ENCODE measurements at places on chromosomes 13 and 19. TPM values are rescaled to one million over a fixed set of nuclear protein-coding genes. Genes with fewer than 3 reads are reported as not detected.

Gene CADM4
- total RNA-seq: 1.4 TPM

Gene DCT
- 0.26 TPM for total RNA-seq

Gene PDE4C
- not detected for total RNA-seq

Gene F7
- 0.35 TPM for total RNA-seq

Gene DCLK1
- total RNA-seq: 24.3 TPM

Gene PLIN5
- total RNA-seq: 62.5 TPM

Gene KLK11
- total RNA-seq: not detected

Gene ZNF540
- total RNA-seq: 1.8 TPM

Gene NKPD1
- total RNA-seq: not detected

Gene SPACA6
- 24.0 TPM for total RNA-seq

Gene ADAT3
- 6.1 TPM for total RNA-seq

Gene ZNF850
- 2.1 TPM for total RNA-seq

Gene CPB2
- total RNA-seq: not detected

Gene NLRP9
- not detected for total RNA-seq

Gene ZNF578
- 1.5 TPM for total RNA-seq

Gene KIR3DL3
- total RNA-seq: not detected

Gene KCNRG
- total RNA-seq: 0.67 TPM

Gene OR7A10
- not detected for total RNA-seq

Gene AZU1
- 0.39 TPM for total RNA-seq

Gene LIPE
- 1,893 TPM for total RNA-seq

Gene HCN2
- total RNA-seq: 0.16 TPM

Gene NLRP7
- total RNA-seq: not detected

Gene COMP
- total RNA-seq: 21.2 TPM

Gene ZNF610
- total RNA-seq: 1.1 TPM

Gene GZMM
- 0.74 TPM for total RNA-seq

Gene C5AR2
- total RNA-seq: 13.9 TPM

Gene ZNF836
- 8.2 TPM for total RNA-seq

Gene DMKN
- 3.1 TPM for total RNA-seq

Gene LAIR1
- 63.8 TPM for total RNA-seq

Gene ICAM4
- 2.3 TPM for total RNA-seq

Gene MBD3L2
- total RNA-seq: not detected

Gene MYO1F
- 47.7 TPM for total RNA-seq

Gene FXYD7
- 0.48 TPM for total RNA-seq

Gene DMPK
- total RNA-seq: 37.5 TPM

Gene SCN1B
- 17.3 TPM for total RNA-seq

Gene FLT3
- total RNA-seq: 0.55 TPM

Gene CABP5
- not detected for total RNA-seq

Gene IQCN
- total RNA-seq: 2.8 TPM

Gene IFNL1
- not detected for total RNA-seq

Gene PROZ
- total RNA-seq: not detected

Gene CYP2S1
- total RNA-seq: 2.2 TPM

Gene HSH2D
- 1.2 TPM for total RNA-seq

Gene MARCHF2
- 101 TPM for total RNA-seq

Gene IGFL1
- total RNA-seq: not detected
